ENCODE measurements at places on chromosomes 11 and 22.

DNA sequence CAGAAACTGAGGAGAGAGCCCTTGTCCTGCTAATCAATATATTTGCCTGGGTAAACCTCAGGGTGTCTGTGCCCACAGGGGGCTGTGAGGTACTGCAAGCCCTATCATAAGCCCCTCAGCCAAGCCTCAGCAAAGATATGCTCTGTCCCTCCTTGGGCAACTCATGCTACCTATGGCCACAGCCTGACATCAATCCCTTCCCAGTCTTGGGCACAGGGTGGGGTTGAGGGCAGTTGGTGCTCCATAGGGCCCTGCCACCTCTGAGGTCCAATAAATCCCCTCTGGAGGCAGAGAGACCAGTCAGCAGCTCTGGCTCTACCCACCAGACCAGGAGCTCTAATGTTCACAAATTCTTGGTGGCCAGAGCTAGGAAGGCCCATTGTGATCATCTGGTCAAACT, 23.8 kb downstream of the TPBGL start:
- DNase-seq = no peak

DNA sequence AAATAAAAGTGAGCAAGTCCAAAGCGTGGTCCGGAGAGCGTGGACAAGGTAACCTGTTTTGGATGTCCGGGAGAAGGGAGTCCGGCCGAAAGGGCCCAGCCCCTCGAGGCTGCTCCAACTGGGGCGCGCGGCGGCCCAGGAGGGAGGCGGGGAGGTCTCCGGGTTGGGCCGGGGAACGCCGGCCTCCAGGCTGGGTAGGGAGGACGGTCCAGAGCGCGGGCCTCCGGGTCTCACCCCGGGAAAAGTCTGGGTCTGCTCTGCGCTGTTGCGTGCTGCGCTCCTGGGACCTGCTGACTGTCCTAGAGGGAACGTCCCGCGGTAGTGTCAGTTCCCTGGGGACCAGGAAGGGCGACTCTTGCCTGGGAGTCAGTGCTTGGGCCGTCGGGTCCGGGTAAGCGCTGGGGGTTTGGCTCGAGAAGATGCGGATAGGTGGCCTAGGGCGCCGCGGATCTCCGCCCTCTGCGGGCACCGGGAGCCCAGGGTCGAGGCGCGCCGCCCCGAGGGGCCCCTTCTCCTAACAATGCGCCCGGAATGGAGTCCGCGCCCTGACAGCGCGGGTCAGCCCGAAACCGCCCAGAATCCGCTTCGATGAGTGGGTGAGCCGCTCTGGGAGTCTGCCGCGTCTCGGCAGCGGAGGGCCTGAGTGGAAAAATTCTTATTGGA, 988 bp upstream of the FLI1 start:
- no peak for DNase-seq

- DNase-seq = no peak
These were observed at the start of gene OR56A1 for GRCh38 chr11:6030708-6031405. OR56A1 (minus strand) TSS chr11:6030758; CDS start chr11:6027692, 3,066 bp downstream.

- DNase-seq = no peak
These were observed 23.7 kb upstream of the PDE3B start for GRCh38 chr11:14619603-14620531.

DNA sequence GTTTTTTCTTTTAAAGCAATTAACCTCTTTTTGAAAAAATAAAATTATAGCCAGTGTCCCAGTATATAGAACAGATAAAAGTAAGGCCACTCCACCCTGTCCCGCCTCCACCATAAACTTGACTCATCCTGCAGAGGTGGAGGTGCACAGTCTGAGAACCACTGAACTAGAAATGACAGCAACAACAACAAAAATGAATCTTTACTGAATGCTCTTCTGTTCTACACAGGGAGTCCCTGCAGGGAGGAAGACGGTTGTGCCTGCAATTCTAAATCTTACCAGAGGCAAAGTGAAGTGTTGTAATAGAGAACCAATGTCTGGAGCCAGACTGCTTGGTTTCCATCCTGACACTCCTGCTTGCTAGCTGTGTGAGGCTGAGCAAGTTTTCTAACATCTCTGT, 162.3 kb downstream of the FBXO7 start:
- no peak for DNase-seq

DNA sequence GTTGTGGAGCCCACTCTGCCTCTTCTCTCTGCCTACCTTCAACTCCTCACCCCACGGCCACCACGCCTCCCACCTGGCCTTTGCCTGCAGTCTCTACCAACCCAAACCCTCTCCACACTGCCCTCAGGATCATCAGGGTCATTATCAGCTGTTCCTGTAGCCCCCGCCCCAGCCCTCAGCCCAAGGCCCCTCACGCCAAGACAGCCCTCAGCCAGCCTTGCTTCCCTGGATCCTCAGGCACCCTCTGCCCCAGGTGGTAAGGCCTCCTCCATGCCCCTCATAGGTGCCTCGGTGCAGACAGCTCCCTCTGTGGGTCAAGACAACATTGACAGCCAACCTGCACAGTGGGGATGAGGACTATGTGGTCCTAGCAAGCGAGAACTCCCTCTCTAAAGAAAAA, 1.7 kb downstream of the SBF1 start:
- no peak for DNase-seq

GRCh38 chr22:35742342-35743100, 24.8 kb downstream of the APOL5 start:
- no peak for DNase-seq

- no peak for DNase-seq
These were observed 29.8 kb upstream of the ABTB2 start for GRCh38 chr11:34387653-34388052.

- DNase-seq = no peak
These were observed at the start of gene CCDC116 for GRCh38 chr22:21632237-21632895. CCDC116 (plus strand) TSS chr22:21632760; CDS start chr22:21633182, 422 bp downstream.

DNA sequence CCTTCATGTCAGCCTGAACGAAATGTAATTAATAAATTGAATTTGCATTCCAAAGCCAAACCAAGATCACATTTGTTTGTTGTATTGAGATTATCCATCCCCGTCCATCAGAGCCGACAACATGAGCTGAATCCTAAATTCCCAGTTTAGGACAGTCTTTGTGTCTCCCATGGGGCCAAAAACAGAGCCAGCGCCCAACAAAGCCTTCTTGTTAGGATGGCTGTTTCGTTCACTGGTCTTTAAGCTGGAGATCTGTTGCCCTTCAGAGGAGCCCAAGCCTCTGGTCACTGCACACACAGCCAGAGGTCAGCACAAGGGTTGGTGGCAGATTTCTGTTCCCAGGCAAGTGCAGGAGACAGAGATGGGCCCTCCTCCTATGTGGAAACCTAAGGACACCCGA, 25.8 kb downstream of the DSCAML1 start:
- DNase-seq = no peak

DNA sequence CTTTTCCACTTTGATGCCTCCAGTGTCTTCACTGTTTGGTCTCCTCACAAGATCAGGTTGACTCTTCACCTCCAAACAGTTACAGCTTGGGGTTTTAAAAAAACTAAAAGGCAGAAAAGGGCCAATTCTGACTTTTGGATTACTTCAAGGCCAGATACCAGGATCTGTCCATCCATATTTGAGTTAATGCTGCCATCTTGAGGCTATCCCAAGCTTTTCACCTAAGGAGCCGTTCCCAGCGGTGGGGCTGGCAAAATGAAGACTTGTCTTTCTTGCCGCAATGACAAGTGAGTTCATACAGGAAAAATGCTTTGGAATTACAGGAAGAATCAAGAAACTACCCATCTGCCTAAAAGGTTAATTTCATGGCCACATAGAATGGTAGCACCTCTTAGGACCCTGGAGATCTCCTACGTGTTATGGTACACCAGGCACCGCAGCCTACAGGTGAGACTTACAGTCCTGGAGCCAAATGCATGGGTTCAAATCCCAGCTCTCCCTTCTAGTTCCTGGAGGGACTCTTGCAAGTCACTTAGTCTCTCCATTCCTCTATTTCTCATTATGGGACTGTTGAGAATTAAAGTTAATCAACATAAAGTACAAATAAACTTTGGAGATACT, 6.0 kb upstream of the OR5B21 start:
- no peak for DNase-seq
